ENCODE measurements at places on chromosomes 4 and X.

DNA sequence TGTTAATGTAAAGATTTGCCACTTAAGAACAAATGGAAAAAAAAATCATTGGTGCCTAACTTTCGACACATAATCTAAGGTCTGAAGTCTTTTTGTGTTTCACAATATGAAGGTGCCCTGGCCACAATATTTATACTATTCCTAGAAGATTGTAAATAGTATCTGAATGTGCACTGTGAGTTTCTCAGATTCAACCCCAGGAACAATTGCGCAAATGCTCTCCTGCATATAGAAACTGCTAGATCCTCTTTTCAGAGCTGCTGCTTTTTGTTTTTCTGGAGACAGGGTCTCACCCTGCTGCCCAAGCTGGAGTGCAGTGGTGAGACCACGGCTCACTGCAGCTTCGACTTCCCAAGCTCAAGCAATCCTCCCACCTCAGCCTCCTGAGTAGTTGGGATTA is 480.1 kb upstream of the FTHL17 start:
- DNase-seq, result no peak

DNA sequence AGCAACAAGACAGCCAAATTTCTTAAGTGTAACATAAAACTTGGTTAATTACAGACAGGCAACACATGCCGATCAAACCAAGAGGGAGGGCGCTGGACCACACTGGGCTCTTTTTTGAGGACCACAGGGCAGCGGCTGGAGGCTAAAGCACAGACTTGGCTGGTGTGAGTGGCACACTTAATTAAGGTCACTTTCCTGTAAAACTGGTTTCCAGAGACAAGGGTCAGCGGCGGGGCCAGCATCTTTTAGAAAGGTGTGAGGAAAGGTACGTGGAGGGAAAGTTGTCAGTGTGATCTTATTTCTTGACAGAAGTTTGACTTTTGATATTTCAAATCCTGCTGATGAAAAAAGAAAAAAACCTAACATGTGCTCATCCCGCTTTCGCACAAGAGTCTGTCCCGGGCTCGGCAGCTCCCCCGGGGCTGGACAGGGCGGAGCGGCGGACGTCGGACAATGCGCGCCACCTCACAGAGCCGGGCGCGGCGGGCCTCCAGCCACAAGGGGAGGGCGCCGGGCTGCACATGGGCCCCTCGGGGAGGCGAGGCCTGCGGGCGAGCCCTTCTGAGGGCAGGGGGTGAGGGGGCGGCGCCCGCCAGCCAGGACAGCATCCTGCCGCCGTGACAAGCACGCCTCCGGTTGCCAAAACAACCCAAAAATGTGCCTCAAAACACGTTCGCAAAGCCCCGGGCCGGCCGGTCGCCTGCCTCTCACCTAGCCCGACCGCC is 660 bp upstream of the HSPA4L start:
- no peak for DNase-seq

DNA sequence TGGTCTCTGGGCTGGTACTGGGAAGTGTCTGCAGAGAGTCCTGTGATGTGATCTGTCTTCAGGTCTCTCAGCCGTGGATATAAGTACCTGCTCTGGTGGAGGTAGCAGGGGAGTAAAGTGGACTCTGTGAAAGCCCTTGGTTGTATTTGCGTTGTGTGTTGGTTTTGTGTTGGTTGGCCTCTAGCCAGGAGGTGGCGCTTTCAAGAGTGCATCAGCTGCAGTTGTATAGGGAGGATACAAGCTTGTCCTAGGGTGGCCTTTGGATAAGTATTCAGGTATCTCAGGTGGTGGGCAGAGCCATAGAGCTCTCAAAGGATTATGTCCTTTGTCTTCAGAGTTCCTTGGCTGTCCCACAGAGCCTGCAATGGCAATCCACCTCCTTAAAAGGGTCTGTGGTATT is 111.6 kb downstream of the MAGEB17 start:
- DNase-seq, result no peak

DNA sequence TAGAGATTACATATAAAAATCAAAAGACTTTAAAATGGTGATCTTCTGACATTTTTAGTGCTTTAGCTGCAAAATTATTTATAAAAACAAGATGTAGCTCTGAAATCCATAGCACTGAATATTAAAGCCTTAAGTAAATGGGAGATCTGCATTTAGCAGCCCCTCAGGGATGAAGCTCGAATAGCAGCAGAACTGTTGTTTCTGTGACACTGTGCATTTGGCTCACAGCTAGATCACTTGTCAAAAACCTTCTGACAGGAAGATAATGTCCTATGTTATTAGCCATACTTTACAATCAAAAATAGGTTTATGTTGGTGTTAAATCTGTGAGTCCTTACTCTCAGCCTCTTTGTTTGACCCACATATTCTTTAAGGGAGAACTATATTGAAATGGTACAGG is 14.1 kb upstream of the PYURF start:
- no peak for DNase-seq

DNA sequence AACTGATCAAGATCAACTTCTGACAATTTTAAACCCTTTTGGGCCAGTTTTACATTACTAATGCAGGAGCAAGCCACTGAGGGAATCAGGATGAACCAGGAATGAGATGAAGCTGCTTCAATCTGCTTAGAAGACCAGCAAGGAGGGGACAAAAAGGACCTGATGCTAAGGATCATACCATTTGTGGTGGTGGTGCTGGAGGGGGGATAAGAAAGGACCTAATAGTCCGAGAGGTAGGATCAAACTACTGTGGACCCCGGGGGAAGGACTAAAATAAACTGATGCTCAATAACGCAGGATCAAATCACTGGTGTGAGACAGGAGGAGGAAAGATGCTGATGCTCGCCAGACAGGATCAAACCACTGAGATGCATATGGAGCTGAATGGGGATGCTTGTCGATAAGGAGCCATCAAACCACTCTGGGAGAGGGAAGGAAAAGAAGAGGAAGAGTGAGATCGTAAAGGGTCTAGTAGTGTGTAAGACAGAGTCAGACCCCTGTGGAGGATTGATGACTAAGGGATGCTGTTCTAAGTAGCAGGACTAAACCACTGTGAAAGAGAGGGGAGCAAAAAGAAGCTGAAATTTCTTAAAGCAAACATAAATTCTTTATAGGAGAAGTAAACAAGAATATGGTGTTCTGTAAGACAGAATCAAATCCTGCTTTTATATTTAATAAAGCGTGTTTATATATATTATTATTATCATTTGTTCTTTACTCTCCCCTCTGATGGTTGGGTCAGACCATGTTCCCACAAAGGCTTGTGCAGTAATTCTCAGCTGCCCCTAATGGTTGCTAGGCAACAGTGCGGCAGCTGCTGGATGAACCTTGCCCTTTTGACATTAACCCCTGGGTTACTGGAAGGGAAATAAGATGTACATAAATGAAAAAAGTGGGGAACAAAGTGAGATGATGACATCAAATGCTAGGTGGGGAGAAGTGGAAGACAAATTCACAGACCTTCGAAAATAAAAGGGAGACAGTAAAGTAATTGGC is 432.5 kb upstream of the FGF16 start:
- no peak for DNase-seq

DNA sequence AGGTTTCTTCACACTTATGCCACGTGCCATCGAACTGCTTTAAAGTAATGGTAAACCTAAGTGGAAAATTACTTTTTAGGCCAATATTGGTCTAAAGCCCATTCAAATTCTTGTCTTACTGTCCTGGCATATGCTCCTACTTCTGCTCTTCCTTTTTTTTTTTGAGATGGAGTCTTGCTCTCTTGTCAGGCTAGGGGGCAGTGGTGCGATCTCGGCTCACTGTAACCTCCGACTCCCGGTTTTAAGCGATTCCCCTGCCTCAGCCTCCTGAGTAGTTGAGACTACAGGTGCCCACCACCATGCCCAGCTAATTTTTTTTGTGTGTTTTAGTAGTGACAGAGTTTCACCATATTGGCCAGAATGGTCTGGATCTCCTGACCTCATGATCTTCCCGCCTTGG is 129.0 kb upstream of the TECRL start:
- no peak for DNase-seq

- no peak for DNase-seq
These were observed 53.4 kb downstream of the AFAP1 start for GRCh38 chr4:7886007-7886973.

GRCh38 chrX:15206306-15206705 is 63.6 kb downstream of the ASB9 start:
- no peak for DNase-seq

- no peak for DNase-seq
These were observed 20.1 kb upstream of the MSANTD1 start for GRCh38 chr4:3228881-3229280.

DNA sequence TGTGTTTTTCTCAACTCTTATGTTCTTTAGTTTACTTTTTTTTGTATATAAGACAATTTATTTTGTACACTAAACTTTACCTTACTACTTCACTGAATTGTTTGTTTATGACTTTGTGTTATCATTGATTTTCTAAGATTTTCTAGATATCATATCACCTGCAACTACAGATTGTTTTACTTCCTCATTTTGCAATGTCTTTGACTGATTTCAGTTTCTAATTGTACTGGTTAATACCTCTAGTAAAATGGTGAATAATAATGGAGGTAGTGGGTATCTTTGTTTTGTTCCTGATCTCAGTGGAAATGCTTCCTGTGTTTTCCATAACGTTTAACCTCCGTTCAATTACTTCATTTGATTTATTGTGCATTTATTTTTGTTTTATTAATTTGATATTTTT is 490.2 kb downstream of the TLL1 start:
- no peak for DNase-seq

DNA sequence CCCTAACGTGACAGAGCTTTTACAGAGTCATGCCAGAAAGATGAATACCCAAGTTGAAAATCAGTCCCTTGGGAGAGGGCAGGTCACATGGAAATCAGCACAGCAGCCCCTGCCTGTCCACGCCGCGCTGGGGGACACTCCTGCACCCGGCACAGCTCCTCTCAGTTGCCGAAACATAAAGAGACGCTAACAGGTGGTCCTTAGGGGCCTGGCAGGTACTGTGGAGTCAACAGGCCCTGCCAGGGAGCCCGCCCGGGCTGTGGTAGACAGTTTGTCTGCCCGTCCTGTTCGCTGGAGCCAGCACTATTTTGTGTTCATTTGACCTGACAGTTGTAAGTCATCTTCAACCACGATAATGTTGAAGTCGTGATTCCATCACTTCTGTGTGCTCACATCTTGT is 30.5 kb downstream of the NELFA start:
- DNase-seq, result no peak

Measured in activated gamma-delta T cell (primary cell).